Ammon's horn (tissue), 1 donor: ENCODE measurements at places on chromosomes 11 and 22.

DNA sequence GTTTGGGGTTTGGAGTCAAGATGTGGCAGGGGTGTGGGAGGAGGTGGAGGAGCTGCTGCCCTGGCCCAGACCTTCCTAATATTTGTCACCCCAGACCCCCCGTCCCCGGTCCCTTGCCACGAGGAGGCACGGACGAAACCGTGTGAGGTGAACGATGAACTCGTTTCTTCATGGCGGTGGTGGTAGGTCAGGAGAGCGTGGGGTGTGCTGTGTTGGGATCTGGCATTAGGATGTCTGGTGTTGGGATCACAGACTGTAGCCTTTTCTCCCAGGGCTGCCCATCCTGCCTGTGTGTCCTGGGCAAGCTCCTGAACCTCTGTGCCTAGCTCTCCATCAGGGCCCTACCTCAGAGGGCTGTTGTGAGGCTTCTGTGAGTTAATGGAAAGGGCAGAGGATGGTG is 8.4 kb downstream of the MAPK8IP2 start:
- no peak for DNase-seq

DNA sequence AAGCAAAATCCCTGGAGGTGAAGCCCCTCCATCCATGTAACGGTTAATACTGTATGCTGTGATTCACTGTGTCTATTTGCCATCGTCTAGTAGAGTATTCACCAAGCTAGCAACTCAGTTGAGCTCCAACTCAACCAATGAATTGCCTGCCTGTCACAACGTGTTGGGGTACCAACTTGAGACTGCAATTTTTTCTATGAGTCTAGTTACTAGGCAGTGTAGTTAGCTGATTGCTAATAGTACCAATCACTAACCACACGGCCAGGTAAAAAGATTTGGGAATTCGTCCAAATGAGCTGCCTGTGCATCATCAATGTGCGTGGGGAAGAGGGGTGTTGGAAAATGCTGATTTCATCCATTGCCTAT is 1.0 kb upstream of the BTG4 start:
- no peak for DNase-seq

- no peak for DNase-seq
Observed at GRCh38 chr22:26453812-26454500, 24.9 kb downstream of the ASPHD2 start.

GRCh38 chr11:79942090-79942489 is 501.3 kb upstream of the TENM4 start:
- DNase-seq: no peak

GRCh38 chr11:37177721-37178120 is 579.7 kb upstream of the RAG2 start:
- DNase-seq: no peak

- DNase-seq: no peak
Observed at GRCh38 chr11:102912482-102912830, 37.7 kb upstream of the MMP12 start.

DNA sequence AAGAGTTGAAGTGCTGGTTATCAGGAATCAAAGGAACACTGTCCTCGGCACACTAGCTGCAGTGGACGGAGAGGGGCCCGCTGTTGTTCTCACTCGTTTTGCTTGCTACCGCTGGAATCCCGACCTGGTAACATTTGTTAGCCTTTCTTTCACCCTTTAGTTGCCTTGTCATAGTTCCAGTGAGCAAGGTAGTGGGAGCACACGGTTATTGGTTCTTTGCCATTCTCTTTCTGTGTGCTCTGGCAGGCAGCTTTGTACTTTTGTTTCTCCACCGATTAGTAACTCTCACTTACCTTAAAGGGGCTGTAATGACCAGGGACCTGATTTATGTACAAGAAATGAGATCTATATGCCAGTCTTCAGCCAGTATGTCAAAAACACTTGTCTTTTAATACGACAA is 1.8 kb downstream of the DEPDC7 start:
- DNase-seq: no peak

DNA sequence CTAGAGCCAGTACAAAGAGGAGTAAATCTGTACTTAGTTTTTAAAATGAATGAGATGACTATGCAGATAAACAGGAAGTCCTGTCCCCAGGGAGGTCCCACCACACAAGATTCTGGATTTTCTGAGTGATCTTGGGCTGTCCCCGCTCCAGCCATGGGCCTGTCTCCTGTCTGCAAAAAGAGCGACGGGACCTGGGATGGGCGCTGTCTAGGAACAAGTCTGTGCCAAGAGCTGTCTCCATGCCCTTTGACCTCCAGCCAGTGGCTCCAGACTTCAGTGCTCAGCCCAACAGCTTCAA is 6.0 kb downstream of the CSNK1E start:
- DNase-seq: no peak

GRCh38 chr11:90476442-90477007 is 253.7 kb upstream of the CHORDC1 start:
- DNase-seq: peak; percentile 8

GRCh38 chr11:29495676-29496075 is 521.2 kb downstream of the KCNA4 start:
- no peak for DNase-seq

- DNase-seq: no peak
Observed at GRCh38 chr22:28620244-28620922, 59.3 kb downstream of the TTC28 start.

DNA sequence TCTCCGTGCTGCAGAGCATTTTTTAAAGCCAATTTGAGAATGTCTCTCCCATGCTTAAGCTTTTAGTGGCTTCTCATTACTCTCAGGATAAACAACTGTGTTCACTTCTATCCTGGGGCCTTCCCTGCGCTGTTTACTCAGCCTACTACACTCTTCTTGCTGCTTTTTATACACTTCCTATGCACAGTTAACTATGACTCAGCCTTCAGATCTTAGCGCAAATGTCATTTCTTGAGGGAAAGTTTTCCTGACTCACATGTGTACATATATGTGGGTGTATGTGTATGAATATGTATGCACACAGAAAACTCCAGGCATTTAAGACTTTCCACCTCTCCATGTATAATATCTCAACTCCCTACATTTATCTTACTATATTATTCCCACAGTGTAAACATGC is 9.8 kb downstream of the THAP12 start:
- DNase-seq: no peak

DNA sequence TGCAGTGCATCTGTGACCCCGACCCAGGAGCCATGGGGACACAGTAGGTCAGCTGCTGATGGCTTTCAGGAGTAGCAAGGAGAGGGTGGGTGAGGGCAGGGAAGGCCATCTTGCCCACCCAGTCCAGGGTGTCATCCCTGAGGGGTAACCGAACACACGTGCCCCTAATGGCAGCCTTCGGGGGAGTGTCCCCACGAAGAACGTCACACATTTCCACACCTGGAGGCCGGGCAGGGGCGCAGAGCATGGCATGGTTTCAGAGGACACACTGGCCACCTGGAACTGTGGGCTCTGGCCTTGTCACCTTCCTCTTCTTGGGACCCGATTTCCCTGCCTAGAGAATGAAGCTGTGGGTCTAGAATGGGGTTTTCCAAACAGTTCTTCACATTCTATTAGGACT is 19.4 kb upstream of the BAIAP2L2 start:
- DNase-seq: no peak

DNA sequence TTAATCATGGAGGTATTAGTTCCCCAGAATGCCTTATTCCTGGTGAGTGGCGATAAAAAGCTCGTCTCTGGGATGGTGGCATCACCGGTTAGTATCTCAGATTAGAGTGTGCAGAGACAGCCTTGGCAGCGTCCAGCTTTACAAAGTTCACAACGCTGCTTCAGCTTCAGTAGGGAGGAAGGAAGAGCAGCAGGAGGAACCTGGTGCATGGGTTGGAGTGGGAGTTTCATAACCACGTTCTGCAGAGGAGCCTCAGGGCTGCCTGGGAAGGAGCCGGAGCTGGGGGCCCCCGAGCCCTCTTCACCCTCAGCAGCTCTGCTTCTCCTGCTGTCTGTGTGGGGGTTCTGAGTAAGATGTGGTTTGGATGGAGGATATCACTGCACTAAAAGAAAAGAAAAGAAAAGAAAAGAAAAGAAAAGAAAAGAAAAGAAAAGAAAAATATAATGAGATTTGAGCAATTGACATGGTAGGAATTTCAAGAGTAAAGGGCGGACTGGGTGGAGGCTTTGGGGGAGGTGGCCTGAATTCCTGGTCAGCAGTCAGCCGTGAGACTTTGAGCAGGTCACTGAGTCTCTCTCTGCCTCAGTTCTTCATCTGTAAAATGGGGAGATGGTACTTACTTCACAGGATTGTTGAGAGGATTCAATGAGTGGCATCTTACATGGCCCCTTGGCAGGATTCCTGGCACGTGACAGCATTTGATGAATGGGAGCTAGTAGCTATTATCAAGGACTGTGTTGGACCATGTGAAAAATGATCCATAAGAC is 6.5 kb downstream of the ASPHD2 start:
- peak; percentile 51 for DNase-seq

GRCh38 chr11:3014057-3014938 is 22.2 kb upstream of the NAP1L4 start:
- DNase-seq: no peak
